Large intestine (tissue), 12 donors: ENCODE measurements at places on chromosomes 5 and 9.
A peak's percentile ranks its signal among the peaks of the same experiment; 100 is the strongest.

DNA sequence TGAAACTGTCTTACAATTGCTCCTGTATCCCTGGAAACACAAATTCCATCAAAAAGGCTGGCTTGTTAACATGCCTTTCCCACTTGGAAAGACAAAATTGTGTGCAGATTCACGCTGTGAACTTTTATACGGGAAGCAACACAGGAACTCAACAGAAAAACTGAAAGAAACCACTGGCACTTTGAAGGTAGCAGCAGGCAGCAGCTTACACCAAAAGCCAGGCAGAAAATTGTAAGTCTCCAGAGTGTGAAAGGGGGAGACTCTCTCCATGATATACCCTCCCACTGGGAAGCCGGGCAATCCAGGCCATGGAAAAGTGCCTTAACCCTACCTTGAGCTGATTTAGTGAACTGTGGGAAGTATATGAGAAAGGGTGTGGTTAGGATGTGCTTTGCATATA, 943.7 kb downstream of the CDH18 start:
- H3K36me3 ChIP-seq, result no peaks in the 10 kb centered on the region
- no peak overlapping the region for H3K4me3 ChIP-seq
- no peaks in the 10 kb centered on the region for H3K4me1 ChIP-seq
- no peak for DNase-seq
- H3K27ac ChIP-seq, result no peak overlapping the region

DNA sequence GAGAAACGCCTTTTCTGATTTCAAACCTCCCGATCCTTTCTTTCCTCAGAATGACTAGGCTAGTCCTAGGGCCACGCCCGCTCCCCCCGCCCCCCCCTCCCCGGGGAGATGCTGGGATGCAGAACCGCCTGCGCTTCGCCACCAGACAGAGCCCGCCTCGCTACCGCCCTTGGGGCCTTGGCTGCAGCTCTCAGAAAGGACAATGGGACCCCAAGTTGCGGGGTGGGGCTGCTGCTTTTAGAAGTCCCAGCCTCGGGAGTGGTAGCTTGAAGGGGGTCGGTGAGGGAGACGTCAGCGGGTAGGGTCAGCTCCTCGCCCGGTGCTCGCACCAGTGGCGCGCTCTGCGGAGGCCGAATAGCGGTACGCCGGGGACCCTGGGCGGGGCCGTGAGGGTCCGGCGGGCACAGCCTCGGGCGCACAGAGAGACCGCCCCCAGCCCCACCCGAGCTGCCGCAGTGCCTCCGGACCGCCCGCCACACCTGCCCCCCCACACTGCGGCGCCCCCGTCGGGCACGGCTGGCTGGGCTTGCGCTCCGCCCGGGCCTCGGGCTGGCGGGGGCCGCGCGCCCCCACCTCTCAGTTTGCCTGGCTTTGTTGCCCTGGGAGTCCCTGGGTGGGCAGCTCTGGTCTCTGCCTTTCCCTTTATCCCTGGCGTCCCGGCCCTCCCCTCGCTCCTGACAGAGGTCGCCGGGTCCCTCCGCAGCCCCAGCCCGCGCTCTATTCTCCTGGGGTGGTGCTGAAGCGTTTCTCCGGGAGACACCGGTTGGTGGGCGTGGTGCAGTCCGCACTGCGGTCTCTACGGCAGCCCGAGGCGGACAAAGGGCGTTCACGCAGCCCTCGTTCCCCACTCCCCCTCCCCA, 1.2 kb downstream of the MAP1B start:
- H3K4me1 ChIP-seq, result peaks cover 2% of the 10 kb centered on the region
- H3K27ac ChIP-seq, result peak overlapping the region; percentile 45
- H3K4me3 ChIP-seq, result peak overlapping the region; percentile 62
- peak; percentile 24 for DNase-seq
- no peaks in the 10 kb centered on the region for H3K36me3 ChIP-seq

DNA sequence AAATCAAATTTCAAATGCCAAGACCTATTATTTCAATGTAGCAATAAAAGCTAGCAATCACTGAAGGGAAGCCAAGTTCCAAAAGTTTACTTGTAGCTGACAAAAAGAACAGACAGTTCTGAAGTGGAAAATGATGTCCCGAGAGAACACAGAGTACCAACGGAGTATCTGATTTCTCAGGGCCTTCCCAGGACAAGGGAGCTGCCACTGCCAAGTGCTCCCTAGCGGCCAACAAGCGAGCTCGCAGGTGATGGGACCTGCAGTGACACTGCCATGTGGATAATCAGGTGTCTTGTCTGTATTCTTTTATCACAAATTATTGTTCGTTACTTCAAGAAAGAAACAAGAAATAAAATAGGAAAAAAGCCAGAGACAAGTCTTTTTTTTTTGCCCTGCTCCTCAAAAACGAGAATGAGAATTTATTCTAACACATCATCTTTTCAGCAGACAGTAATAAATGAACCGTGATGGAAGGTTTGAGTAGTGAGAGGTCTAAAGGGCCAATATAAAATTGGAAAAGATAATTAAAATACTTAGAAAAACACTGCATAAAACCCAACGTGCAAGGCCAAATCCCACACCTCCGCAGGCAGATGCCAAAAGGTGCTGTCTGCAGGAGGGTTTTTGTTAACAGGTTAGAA, 159.4 kb downstream of the MYO10 start:
- H3K36me3 ChIP-seq, result peaks cover 28% of the 10 kb centered on the region
- no peaks in the 10 kb centered on the region for H3K27me3 ChIP-seq
- DNase-seq, result peak; percentile 26
- H3K4me1 ChIP-seq, result no peaks in the 10 kb centered on the region

DNA sequence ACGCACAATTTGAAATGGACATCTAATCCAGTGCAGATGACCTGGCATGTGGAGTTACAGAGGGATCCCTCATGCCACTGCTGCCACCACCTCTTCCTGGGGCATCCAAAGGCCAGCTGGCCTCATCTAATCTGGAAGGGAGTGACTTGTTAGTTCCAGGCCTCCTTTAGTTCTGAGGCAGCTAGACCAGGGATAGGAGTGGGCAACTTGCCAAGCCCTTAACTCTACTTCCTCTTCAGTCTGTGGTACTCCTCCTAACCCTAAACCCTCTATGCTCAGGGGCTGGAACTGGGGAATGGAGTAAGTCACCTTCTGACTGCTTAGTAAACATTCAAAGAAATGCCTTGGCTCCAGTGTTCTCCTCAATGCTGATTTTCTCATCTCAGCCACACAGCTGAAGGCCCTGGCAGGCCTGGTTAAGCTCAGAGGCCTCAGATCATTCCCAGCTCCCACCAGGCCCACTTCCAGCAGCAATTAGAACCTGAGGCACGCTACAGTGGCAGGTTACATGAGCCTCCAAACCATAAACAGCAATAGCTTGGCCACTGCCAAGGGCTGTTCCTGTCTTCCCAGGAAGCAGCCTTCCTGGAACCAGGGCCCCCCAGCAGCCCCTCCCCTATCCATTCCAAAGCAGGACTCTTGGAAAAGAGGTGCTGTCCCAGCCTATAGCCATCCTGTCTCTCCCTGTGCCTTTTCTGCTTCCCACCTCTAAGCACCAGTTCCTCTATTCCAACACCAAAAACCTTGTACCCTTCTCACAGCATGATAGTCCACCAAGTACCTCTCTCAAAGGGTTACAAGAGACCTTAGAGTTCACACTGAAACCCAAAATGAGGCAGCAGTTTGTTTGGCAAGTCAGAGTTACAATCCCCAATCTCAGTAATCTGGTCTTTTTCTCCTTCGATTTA, 2.0 kb downstream of the EIF4EBP3 start:
- H3K27ac ChIP-seq, result no peak overlapping the region
- no peak overlapping the region for H3K4me3 ChIP-seq
- H3K4me1 ChIP-seq, result peaks cover 33% of the 10 kb centered on the region

- no peaks in the 10 kb centered on the region for H3K4me1 ChIP-seq
- no peak overlapping the region for H3K27ac ChIP-seq
- DNase-seq, result no peak
- H3K27me3 ChIP-seq, result peaks cover 6% of the 10 kb centered on the region
These were observed 152.1 kb upstream of the SLC24A2 start for GRCh38 chr9:19940811-19941535.

GRCh38 chr9:122227575-122227900, 1.2 kb downstream of the LHX6 start:
- DNase-seq, result no peak
- no peaks in the 10 kb centered on the region for H3K36me3 ChIP-seq
- H3K4me1 ChIP-seq, result peaks cover 4% of the 10 kb centered on the region
- H3K27me3 ChIP-seq, result peaks cover 98% of the 10 kb centered on the region
- no peak overlapping the region for H3K4me3 ChIP-seq
- H3K27ac ChIP-seq, result no peak overlapping the region

DNA sequence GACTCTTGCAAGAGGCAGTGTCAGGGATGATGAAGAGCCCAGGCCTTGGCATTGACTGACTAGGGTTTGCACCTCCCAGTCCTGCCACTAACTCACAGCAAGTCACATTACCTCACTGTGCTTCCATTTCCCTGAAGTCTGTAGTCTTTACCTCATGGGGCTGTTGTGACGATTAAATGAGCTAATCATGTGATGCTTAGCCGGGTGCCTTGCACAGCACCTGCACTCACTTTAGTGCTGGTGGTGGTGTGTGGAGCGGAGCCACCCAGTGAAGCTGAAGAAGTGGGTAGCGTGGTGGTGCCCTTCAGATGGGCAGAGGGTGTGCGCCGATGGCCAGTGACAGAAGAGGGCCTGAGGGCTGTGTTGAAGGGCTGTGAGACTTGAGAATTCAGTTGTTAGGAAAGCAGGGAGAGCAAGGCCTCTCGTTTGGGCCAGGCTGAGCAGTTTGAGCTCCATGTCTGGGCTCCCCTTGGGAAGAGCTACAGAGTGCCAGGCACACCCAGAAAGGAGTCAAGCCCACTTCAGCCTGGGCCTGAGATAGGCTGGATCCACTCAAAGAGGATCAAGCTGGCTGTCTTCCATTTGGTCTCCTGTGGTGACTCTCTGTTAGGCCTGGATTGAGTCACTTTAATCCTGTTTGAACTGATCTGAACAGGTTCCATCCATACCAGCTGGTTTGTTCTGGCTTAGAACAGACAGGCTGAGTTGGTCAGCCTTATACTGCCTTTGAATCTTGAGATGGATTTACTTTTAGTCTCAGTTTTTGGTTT, 42.5 kb downstream of the RALGPS1 start:
- H3K27me3 ChIP-seq, result no peaks in the 10 kb centered on the region
- peaks cover under 1% of the 10 kb centered on the region for H3K36me3 ChIP-seq
- no peak for DNase-seq
- H3K4me3 ChIP-seq, result no peak overlapping the region
- H3K4me1 ChIP-seq, result peaks cover 21% of the 10 kb centered on the region

- no peaks in the 10 kb centered on the region for H3K27me3 ChIP-seq
- DNase-seq, result peak; percentile 8
- H3K36me3 ChIP-seq, result peaks cover 39% of the 10 kb centered on the region
- H3K27ac ChIP-seq, result no peak overlapping the region
- no peak overlapping the region for H3K4me3 ChIP-seq
- H3K4me1 ChIP-seq, result no peaks in the 10 kb centered on the region
These were observed 62.6 kb downstream of the MTREX start for GRCh38 chr5:55370291-55370925.

GRCh38 chr5:135395451-135395850, 3.6 kb downstream of the MACROH2A1 start:
- no peak overlapping the region for H3K27ac ChIP-seq
- H3K4me3 ChIP-seq, result no peak overlapping the region
- peaks cover 63% of the 10 kb centered on the region for H3K4me1 ChIP-seq
- peaks cover 25% of the 10 kb centered on the region for H3K36me3 ChIP-seq
- DNase-seq, result no peak

DNA sequence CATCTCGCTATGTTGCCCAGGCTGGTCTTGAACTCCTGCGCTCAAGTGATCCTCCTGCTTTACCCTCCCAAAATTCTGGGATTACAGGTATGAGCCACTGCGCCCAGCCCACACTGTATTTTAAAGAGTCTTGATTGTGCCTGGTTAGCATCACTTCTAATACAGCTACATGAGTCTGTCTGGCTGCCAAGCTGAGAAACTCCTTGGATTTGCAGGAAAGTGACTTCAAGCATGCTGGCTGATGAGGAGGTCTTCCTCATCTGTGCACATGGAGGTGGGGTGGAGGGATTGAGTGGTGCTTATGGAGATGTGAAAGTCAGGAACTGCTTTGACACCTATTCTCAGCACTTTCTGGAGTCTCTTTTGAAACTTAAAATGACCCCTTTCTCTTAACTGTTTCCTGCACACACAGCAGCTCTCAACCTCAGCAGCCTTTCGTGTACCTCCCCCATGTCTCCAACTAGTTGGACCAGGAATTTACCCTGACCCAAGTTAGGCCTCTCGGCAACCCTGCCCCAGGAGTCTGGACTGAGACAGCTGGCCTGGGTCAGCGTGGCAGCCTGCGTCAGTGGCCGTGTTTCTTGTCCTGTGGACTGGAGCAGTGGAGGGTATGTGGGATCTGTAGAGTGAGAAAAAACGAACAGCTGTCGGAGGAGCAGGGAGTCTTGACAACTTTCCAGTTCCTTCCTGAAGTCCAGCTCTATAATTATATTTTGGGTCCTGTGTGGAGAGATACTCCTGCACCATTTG, 72.5 kb downstream of the ACER2 start:
- H3K4me1 ChIP-seq, result no peaks in the 10 kb centered on the region
- H3K27ac ChIP-seq, result no peak overlapping the region
- H3K36me3 ChIP-seq, result no peaks in the 10 kb centered on the region
- H3K27me3 ChIP-seq, result peaks cover 11% of the 10 kb centered on the region
- no peak overlapping the region for H3K4me3 ChIP-seq
